Hematopoietic multipotent progenitor cell treated with erythropoietin and hydrocortisone succinate and interleukin-3 and kit ligand, for 6 days (in vitro differentiated cells): ENCODE measurements at places on chromosomes 16 and 17.

DNA sequence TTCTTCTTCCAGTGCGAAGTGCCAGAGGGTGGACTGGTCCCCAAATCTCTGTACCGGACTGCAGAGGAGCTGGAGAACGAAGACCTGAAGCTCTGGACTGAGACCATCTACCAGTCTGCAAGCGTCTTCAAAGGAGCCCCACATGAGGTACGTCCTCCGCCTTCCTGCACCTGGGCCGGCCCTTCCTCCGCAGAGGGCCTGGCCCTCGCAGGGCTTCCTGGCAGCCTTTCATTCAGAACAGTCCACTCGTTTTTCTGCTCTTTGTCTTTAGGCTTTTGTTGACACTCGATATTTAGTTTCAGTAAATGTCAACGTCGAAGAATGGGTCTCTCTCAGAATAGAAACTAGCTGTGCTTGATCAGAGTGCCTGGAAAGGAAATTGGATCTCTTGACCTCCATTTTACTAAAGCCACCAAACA, 68.6 kb downstream of the SEC14L1 start:
- DNase-seq, result no peak

DNA sequence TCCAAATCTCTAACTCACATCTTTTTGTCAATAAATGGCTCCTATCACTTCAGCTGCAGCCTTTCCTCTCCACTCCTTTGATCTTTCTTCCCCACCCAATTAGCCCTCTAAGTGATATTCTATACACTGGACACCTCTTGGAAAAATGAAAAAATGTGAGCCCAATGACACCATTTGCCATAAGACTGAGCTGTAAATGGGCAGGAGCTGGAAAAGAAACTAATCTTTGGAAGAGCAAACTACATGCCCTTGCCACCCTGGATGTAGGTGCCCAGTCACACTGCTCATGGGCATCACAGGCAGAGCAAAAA, 80.0 kb downstream of the SMG6 start:
- DNase-seq, result no peak

GRCh38 chr17:58694826-58695225, 2.4 kb downstream of the RAD51C start:
- DNase-seq, result peak; percentile 30

- no peak for DNase-seq
These were observed 553.3 kb upstream of the CDH11 start for GRCh38 chr16:65675161-65675560.

GRCh38 chr17:9878786-9879525, 26.1 kb downstream of the RCVRN start:
- DNase-seq, result no peak

DNA sequence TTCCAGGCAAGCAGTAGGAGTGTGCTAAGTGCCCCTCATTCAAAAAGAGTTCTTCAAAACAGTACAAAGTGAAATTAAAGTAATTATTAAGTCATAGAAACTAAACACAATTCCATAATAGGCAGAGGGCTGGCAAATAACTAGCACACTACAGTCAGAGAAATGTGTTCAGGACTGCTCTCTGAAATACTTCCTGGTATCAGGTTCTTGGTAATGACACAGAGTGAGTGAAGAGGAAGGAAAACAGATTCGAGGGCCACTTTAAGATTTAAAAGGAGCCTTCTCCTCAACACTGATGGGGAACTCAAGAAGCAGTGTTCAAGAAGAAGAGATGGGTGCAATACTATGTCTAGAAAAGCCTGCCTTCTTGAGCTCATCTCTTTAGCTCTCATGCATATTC, 139.2 kb downstream of the TOX3 start:
- no peak for DNase-seq

DNA sequence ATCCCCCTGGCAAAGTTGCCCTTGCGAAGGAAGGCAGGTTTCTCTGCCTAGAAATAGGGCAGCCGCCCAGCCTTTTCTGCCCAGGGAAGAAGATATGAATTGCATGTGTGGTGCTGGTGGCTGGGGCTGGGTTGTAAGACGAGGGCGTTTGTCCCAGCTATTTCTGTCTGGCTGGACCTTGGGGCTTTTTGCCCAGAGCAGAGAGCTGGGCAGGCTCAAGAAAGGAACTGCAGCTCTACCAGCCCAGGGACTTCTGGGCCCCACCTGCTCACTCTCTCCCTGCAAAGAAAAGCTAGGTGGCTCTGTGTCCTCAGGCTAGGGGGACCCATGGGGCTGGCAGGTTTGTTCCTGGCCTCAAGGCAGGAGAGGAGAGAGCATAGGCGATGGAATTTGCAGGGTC, 586 bp downstream of the CACNG1 start:
- no peak for DNase-seq

- DNase-seq, result no peak
These were observed 274.3 kb upstream of the XYLT1 start for GRCh38 chr16:17744921-17745572.

DNA sequence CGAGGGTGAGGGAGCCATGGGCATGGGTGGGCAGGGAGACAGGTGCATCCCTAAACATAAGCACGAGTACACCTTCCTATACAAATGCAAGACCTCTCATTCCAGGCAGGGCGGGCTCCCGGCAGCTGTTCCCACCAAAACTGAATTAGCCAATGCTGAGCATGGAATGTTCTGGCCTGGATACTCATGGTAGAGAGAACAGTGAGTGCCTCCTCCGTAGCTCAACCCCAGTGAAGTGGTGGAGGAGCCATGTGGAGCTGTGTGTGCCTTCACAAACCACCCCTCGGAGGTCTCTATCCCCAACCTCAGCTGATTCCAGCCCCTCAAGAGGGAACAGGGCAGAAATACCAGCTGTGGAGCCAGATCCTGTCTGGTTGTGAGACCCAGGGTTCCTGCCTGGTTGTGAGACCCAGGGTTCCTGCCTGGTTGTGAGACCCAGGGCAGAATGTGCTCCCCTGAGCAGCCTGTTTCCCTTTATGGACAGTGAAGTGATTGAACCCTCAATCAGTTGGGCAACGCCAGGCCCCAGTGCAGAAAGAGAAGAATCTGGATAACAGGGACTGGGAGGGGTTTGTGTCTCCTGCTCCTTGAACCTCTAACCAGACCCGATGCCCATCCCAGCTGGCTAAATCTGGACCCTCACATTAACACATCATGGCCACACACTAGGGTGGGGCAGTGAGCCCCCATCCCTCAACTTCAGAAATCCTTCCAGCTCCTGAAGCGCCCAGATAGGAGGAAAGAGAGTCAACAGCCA, 2.4 kb upstream of the CDH16 start:
- DNase-seq, result no peak

- no peak for DNase-seq
These were observed 74.4 kb downstream of the METRNL start for GRCh38 chr17:83153681-83154310.

GRCh38 chr16:54067322-54068065, 219.1 kb downstream of the IRX3 start:
- no peak for DNase-seq

GRCh38 chr17:75142236-75142971, 10.9 kb upstream of the NT5C start:
- DNase-seq, result no peak

DNA sequence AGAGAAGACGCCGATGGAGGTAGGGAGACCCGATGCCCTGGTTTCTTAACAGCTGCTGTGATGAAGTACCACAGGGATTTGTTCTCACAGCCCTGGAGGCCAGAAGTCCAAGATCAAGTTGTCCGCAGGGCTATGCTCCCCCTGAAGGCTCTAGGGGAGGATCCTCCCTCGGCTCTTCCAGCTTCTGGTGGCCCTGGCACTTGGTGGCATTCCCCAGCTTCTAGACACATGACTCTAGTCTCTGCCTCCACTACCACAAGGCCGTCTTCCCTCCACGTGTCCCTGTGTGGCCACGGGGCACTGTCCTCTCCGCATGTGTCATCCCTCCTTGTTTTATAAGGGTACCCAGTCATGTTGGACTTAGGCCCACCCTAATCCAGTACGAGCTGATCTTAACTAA, 375.2 kb downstream of the SLC39A11 start:
- no peak for DNase-seq

DNA sequence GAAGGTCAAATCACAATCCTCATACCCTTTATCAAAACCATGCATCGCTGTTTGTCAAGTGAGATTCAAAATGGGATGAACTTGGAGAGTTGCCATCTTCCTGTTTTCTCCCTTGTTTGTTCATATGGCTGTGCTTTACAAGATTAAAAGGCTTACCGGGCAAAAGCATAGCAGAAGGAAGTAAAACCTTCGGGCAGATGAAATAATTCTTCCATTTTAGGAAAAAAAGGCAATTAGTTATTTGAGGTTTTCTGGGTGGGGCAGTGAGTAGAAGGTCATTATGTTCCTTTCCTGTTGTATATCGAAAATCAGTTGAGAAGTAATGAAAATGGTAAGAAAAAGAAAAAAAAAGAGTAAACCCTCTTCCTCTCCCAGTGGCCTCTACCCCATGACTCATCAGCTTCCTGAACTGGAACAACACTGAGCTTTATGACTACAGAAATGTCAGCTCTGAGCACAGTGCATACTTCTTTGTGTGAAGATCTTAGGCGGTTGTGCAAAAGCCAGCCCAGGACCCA, 369.2 kb downstream of the CDH13 start:
- DNase-seq, result no peak

- DNase-seq, result no peak
These were observed 28.5 kb downstream of the VAC14 start for GRCh38 chr16:70772493-70772892.

DNA sequence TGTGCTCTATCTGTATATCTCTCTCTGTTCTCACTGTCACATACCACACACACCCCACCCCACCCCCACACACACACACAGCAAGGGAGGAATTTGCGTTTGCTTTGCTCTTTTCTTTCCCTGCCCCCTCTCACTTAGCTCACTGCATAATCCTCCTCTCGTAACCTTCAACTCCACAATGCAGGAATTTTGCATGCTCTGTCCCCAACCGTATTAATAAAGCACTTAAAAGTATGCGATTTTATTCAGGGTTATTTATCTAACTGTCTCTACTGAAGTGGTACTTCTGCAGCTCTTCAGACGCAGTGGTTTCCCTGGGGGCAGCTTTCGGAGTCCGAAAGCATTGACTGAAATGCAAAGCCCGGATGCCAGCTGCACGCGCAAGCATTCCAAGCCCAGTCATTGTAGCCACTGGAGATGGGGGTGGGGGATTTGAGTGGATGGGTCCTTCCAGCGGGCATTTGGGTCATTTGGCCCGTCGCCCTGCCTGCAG, 105.4 kb upstream of the RBFOX1 start:
- DNase-seq, result no peak

DNA sequence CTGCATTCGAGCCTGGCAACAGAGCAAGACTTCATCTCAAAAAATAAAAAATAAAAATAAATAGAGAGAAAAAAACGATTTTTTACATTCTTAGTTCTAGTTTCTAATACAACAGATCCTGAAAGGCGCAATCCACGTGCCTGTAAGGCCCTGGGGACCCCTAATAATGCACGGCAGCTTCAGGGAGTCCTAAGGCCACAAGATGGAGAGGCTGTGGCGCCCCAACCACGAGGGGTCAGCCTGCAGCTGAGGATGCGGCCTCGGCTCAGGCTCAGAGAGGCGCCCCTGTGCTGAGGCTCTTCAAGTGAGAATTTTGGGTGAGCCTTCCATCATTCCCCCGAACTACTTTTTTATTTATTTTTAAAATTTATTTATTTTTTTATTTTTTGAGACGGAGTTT, 10.9 kb downstream of the P4HB start:
- DNase-seq, result no peak

DNA sequence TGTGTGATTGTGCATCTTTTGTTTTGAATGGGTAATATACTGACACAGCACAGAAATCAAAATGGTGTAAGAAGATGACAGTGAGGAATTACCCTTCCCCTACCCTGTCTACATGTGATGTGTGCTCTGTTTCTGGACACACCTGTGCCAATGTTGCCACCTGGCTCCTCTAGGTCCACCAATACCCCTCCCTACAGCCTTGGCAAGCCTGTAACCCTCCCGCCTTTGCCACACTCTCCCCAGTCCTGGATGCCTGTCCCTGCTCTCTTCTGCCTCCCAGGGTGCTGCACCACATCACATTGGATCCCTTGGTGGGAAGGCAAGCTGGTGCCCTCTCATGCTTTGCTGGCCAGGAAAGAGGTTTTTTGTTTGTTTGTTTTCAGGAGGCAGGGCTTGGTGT, 289.5 kb upstream of the N4BP1 start:
- no peak for DNase-seq

GRCh38 chr16:52494621-52495020, 52.3 kb downstream of the TOX3 start:
- DNase-seq, result no peak

DNA sequence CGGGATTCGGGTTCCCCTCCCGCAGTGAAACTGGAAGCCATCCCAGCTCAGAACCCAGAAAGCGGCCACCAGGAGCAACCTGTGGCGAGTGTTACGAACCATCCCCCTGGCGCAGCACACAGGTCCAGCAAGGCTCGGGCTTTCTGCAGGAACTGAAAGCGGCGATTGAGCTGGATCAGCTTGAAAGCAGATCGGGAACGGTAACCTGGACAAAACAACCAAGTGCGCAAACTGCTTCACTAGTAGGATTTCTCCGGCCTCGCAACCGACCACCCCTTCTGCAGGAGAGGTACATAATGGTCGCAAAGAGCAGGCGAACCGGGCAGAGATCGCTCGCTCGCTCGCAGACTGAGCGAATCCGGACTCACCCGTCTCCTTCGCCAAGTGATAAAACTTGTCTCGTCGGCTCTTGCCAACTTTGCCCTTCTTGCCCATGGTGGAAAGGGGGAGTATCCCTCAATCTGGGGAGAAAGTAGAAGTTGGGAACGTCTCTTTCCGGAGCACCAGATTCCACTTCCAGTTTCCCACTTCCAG, 696 bp upstream of the PSMC5 start:
- no peak for DNase-seq

DNA sequence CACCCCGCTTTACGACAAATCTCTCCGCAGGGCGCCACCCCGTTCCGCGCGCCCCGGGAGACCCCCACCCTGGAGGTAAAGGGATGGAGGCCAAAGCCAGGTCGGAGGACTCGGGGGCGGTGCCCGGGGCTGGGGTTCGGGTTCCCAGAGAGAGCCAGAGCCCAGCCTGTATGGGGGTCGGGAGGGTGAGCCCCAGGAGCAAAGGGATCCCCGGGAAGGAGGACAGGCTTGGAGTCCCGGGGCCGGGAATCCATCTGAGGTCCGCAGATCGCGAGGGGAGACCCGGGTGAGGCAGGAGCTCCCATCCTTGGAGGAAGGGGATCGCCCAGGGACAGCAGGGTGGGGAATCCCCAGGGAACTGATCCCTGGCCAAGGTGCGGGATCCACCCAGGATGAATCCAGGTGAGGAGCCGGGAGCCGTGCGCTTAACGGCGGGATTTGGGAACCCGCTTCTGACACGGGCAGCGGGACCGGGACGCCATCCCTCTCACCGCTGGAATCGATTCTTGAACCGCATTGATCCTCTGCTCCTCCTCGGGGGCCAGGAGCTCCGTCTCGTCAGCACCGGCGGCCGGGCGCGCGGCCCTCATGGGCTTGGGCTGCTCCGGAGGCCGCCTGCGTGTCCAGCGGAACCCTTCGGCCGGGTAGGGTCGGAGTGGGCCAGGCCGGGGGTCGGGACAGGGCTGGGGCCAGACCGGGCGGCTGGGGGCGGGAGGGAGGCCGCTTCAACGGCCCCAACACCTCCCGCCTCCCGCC, at the start of gene MMD:
TSS of gene MMD (minus strand) at position 657 of the 756 bp plus-strand sequence. CDS start at position 517, 140 bp downstream.
- DNase-seq, result peak; percentile 26
